Hematopoietic multipotent progenitor cell treated with erythropoietin and hydrocortisone succinate and interleukin-3 and kit ligand, for 15 days (in vitro differentiated cells): ENCODE measurements at places on chromosomes 2 and 18.

DNA sequence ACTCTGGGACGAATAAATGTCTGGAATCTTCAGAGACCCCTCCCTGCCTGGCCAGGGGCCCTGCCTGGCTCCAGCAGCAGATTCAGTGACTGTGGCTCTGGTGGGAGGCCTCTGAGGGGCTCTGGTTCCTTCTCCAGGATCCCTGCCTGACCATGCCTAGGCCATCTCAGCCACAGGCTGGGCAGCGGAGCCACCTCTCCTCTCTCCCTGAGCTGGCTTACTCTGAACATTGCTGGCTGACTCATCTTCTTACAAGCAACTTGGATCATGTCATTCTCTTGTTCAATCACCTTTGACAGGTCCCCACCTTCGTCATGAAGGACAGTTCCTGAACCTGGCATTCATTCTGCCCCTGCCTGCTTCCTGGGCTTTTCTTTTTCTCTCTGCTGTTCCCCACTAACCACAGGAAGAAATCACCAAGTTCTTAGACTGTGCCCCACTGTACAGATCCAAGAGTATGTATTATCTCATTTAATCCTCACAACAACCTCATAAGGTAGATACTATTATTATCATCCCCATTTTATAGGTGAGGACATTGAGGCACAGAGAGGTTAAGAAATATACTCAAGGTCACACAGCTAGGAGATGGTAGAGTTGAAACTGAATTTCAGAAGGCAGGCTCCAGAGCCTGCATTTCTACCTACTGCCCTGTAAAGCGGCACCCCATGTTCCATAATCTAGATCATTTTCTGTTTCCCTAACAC, 155.5 kb upstream of the SMAD2 start:
- no peak for DNase-seq

- no peak for DNase-seq
Measured at GRCh38 chr18:54825601-54826344, 2.5 kb upstream of the RAB27B start.

DNA sequence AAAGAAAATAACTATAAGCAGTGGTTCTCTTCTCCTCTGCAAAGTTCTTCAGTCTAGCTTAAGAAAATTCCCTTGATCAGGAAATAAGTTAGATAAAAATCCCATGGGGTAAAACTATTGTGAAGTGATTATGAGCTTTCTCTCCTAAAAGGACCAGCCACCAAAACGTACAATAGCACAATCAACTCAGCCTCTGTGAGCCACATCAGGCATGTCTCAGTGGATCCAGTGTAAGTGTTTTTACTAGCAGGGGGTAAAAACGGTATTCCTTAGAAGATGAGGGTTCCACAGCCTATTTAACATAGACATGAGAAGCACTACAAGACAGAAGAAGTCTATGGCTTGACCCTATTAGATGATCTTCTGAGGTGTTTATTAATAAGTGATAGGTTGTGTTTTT, 503.2 kb downstream of the PIK3C3 start:
- DNase-seq, result no peak

DNA sequence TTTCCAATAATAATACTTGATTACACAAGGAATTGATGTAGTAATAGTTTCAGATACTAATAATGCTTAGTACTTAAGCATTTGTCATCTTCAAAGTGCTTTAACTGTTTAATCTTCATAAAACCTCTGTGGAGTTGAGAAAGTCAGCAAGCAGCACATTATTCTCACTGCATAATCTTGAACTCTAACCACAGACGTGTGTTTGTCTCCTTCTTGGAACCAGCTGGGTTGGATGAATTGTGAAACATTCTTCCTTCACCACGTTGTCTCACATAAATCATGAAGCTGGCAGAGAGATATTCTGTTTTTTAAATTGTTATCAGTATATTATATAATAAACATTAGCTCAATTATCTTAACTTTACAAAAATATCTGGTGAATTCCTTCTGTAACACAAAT, 55.1 kb upstream of the LDAH start:
- DNase-seq, result no peak

GRCh38 chr2:46082531-46083485, 214.4 kb upstream of the EPAS1 start:
- DNase-seq, result no peak
